ENCODE measurements at places on chromosomes 2 and 18.

- DNase-seq, result no peak
These were observed 104.8 kb upstream of the SLC8A1 start for GRCh38 chr2:40556739-40557138.

GRCh38 chr2:143498496-143498895 lies 369.3 kb downstream of the ARHGAP15 start:
- DNase-seq, result no peak

DNA sequence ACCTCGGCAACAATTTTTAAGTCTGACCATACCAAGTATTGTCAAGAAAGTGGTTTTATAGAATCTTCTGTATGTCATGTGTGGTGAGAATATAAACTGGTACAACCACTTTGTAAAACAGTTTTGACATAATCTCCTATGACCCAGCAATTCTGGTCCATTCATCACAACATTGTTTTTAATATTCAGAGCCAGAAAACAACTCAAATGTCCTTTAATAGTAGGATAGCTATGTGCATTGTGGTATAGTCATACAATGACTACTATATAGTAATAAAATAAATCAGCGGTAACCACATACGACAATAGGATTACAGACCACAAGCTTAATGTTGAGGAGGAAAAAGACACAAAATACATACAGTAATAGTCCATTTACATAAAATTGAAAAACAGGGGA lies 175.2 kb upstream of the SPATS2L start:
- DNase-seq, result no peak

DNA sequence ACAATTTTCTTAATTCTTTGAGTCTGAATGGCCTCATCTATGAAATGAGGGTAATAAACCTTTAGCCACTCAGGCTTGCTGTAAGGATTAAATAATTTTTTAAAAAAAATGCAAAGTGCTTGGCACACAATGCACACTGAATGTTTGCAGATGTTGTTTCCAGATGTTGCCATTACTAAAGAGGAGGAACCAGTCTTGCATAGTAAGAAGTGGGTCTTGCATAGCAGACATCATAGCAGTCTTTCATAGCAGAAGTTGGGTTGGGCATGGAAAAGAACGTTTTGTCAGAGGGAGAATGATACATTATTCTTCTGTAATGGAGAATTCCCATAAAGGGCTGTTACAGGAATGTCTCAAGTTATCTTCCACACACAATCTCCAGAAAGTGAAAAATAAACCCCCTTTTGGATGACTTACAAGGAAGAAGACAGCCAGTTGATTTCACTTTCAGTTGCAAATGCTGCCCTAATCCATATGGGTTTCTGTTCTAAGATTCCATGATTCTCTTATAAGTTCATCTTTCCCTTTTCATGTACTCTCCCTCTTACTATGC lies 327.7 kb downstream of the SUCLG1 start:
- no peak for DNase-seq

DNA sequence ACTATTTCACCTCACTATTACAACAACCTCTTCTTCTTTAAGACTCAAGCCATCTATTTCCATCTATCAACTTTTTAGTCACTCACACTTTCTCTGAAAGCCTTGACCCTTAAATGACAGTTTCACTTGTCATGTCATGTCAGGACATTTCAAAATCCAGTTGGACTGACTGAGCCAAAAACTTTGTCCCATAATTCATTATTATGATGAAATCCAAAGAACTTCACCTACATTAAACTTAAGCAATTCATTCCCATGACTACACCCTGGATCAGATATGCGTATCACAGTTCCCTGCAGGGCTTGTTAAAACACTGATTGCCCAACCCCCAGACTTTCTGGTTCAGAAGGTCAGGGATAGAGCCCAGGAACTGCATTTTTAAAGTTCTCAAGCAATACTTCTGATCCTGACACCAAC lies 26.5 kb downstream of the LDAH start:
- DNase-seq, result no peak

DNA sequence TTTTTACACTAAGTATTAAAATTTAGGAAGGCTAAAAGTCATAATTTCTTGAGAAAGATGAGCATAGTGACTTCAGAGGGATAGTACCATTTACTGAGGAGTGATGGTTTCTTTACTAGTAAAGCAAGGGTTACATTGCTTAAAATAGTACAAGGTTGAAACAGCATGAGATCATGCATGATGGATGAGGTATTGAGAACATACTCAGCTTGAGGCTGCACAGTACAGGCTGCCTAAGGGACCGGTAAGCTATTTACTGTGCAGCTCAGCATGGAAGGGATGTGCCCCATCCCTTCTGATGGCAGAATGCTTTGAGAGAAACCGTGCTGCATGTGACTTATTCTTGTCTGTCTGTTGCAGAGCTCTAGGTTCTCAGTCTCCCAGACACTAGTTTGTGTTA lies 122.1 kb downstream of the EML6 start:
- no peak for DNase-seq

- DNase-seq, result no peak
These were observed 554.7 kb downstream of the NUP35 start for GRCh38 chr2:183678908-183679307.

DNA sequence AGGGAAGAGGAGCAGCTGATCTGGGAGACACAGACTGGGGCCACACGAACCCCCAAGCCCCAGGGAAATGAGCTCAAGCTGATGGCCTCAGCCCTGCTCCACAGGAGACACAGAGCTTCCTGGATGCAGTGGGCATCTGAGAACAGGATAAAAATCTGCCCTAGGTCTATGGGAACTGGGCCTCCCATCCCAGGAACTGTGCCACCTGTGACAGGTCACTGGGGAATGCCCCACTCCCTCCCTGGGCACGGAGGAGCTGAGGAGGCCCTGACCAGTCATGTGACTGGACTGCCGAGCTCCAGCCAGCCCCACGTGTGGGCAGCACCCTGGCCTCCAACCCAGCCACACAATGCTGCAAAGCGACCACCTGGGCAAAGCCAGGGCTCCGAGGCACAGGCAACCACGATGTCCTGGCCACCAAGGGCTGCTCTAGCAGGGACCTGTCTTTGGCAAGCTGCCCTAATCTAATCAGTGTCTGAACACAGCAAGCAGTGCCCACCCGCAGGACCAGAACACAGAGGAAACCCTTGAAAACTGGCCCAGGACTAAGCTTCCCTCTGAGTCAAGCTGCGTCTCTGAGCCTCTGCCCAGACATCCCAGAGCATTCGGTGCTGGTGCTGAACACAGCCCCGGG lies 57.8 kb upstream of the ID2 start:
- no peak for DNase-seq

GRCh38 chr2:112809112-112809511 lies 24.8 kb upstream of the IL1A start:
- no peak for DNase-seq

DNA sequence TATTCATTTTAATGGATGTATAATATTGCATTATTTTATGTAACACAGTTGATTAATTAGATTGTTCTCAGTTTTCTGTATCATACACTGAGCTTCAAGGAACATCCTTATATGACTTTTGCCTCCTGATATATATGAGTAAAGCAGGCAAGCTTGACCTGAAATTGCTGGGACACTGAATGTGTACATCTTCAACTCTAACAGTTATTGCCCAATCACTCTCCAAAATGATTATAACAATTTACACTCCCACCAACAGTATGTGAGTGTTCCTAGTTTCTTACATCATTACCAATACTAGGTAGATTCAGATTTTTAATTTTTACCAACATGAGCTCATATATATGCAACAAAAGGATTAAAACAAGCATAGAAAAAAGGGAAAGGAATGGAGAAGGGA lies 379.4 kb downstream of the SETBP1 start:
- DNase-seq, result no peak

DNA sequence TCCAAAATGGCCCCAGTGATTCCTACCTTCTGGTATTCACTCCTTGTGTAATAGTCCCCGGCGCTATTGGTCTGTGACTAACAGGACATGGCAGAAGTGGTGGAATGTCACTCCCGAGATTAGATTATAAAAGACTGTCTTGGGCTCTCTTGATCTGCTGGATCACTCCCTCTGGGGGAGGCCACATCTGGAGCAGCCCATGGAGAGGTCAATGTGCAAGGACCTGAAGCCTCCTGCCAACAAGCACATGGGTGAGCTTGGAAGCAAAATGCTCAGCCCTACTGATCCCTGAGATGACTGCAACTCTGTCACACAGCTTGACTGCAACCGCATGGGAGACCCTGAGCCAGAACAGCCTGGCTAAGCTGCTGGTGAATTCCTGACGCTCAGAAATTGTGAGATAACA lies 94.3 kb upstream of the GLI2 start:
- no peak for DNase-seq

GRCh38 chr2:202841090-202841867 lies 30.3 kb downstream of the ICA1L start:
- no peak for DNase-seq

GRCh38 chr2:11669454-11670291 lies at the start of gene NTSR2:
Gene NTSR2, minus strand, starts transcription at chr2:11670195. Its CDS starts 66 bp downstream, at chr2:11670129.
- DNase-seq, result no peak

- DNase-seq, result no peak
These were observed 56.5 kb downstream of the RPIA start for GRCh38 chr2:88747990-88748389.

DNA sequence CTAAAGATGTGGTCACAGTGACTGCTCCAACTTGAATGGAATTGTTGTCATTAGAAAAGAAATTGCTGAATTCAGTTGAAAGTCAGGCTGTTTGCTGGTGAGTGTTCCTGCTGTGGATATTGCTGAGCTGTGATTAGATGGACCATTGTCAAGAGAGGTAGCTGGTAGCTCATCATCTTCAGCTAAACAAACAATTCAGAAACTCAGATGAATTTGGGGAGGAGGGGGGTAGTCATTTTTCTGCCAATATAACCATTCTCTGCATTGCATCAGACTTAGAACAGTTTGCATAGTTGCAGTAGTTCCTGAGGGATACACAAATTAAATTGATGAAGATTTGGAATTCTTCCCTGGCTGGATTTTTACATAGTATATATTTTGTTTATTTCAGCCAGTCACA lies 108.3 kb downstream of the MTCL1 start:
- DNase-seq, result no peak

Measured in activated CD4-positive, alpha-beta T cell treated with anti-CD3 and anti-CD28 coated beads for 4 hours (primary cell).